ENCODE measurements at places on chromosomes 7 and 10.

DNA sequence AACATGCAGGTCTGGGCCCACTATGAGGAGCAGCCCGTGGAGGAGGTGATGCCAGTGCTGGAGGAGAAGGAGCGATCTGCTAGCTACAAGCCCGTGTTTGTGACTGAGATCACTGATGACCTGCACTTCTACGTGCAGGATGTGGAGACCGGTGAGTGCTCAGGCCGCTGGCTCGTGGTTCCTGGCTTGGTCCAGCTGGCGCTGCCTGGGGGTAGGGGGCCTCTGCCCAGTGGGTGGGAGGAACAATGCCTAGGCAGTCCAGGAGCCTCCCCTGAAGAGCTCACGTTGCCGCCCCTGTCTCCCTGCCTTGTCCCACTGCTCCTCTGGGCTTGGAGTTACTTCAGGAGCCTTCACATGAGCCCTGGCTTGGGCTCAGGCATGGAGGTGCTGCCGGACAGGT, 50.1 kb upstream of the LRRC4 start:
- DNase-seq, result no peak

DNA sequence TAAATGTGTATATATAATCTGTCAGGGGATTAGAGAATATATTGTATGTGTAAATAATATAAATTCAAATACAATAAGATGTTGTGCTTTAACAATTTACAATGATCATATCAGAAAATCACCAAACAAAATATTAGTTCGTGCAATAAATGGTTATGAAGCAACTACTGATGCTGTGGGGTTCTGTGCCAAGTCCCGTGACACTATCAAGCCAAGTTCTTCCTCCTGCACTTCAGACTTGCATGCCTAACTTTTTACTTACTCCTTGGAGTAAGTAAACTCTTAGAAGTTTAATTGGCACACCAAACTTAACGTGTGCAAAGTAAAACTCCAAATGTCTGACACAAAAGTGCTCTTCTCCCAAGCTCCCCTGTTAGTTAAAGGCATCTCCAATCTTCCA, 26.5 kb upstream of the TMEM254 start:
- no peak for DNase-seq

DNA sequence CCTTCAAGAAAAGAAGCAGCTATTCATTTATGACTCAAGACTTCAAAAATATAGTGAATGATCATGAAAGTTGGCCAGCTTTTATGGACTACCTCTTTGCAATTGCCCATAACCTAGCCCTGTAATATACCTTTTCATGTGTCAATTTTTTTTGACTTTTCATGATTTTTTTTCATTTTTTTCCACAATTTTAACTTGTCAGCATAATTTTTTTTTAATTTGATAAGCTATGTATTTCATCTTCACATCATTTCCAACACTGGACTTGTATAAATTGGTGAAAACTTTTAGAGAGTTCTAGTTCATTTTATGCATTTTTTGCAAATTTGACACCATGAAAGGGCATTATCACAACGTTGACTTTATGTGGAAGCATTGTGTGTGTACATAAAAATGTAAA, 220.8 kb upstream of the NFE2L3 start:
- no peak for DNase-seq

DNA sequence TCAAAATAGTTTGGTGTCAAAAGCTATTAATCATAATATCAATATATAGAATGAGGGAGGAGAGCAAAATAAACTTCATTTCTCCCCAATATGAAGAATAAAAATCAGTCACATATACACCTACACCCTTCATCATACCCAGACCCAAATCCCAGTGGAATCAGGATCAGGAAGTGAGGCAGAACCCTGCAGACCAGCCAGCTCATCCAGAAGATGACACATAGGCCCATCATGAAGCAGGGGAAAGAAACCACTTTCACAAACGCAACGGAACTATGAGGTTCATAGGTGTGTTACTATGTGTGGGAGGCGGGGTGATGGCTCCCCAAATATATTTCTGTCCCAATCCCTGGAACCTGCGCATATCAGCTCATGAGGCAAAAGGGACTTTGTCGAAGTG, 89.0 kb downstream of the RSU1 start:
- no peak for DNase-seq

DNA sequence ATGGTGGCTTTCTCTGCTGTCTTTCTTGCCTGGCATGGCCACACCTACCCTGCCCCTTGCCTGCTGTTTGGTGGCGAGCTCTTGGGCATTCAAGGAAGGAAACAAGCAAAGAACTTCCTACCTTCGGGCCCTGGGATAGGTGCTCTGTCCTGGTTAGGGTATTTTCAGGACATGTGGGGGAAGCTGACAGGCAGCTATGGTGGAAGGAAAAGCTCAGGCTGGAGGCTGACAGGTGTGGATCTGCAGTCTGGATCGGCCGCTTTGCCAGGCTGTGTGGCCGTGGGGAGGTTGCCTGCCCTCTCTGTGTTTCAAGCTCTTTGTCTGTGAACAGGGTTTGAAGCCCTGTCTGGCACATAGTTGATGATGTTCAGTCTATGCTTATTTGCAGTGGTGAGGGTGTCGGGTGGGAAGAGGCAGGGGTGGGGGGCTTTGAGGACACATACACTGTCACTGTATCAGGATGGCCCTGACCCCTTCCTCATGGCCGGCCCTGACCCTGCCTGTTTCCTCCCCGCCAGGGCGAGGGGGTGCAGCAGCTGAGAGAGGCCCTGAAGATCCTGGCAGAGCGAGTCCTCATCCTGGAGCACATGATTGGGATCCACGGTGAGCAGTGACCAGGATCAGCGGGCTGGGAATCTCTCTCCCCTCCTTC, 73.7 kb downstream of the MYL10 start:
- no peak for DNase-seq

GRCh38 chr10:28681291-28681763, 4.0 kb downstream of the BAMBI start:
- DNase-seq, result no peak

DNA sequence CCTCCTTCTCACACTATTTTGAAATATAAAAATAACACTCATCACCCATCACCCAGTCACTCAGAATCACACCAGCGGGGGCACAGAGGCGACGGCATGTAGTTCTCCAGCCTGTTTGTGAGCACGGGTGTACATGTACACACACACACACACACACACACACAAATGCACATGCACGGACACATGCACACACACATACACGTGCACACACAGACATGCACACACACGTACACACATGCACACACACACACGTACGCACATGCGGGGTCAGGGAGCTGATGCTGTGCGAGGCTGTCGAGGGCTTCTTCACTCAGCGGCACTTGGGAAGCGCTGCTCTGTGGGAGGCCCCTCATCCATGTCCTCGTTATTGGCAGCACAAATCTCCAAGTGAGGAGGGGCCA, 178.8 kb downstream of the ELFN1 start:
- DNase-seq, result no peak
